ENCODE measurements at places on chromosomes 4 and X.

- DNase-seq, result no peak
These were observed 121.8 kb downstream of the ARHGAP10 start for GRCh38 chr4:147853706-147854105.

DNA sequence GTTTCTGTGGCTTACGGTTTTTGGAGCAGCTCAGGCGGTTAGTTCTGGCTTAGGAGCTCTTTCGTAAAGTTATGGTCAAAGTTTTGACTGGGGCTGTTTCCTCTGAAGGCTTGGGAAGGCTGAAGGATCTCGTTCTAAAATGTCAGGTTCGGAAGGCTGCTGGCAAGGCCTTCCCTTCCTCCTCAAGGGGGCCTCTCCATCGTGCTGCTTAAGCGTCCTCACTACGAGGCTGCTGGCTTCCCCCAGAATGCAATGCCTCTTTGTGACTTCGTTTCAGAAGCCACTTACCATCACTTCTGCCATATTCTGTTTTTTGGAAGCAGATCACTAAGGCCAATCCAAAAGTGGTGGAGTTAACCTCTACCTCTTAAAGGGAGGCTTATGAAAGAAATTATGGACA, 1196.4 kb upstream of the TENM3 start:
- DNase-seq, result no peak

GRCh38 chr4:165588534-165589315, 209.9 kb downstream of the CPE start:
- no peak for DNase-seq

DNA sequence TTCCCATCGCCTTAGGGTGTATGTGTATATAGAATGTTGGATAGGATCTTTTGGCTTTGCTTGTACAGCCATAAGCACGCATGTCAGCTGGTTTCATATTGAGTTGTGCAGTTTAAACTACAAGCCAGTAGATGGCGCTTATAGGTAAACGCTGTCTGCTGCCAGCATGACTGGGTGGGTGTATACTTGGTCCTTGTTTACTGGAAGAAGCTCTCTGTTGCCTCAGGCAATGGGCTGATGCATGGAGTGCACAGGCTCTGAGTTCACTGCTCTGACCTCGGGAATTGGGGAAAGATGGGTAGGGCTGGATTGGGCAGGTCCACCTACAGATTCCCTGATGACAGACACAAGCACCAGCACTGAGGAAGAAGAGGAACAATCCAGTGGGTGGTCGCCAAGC, 831.5 kb downstream of the STIM2 start:
- no peak for DNase-seq

DNA sequence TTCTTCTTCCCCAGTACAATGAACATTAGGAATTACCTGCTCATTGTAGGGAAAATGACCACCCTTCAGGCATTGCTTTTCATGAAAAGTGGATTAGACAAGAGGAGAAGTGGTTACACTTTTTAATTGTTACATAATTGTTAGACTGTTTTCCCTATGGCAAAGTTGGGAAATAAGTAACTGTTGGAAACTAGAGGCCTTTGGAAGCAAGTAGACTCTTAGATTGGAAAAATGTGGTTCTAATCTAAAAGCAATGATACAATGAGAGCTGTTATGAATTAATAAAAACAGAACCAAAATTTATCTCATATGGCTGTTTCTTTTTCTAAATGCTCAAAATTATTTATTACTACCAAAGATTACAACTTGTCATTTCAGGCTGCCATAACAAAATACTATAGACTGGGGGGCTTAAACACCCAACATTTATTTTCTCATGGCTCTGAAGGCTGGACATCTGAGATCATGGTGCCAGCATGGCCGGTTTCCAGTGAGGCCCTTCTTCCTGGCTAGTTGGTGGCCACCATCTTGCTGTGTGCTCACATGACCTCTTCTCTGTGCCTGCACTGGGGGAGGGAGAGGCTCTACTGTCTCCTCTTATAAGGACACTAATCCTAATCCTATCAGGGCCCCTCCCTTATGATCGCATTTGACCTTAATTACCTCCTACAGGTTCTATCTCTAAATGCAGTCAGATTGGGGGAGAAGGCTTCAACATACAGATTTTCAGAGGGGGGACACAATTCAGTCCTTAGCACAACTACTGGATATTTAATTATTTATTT, 12.5 kb downstream of the CC2D2A start:
- DNase-seq, result no peak

DNA sequence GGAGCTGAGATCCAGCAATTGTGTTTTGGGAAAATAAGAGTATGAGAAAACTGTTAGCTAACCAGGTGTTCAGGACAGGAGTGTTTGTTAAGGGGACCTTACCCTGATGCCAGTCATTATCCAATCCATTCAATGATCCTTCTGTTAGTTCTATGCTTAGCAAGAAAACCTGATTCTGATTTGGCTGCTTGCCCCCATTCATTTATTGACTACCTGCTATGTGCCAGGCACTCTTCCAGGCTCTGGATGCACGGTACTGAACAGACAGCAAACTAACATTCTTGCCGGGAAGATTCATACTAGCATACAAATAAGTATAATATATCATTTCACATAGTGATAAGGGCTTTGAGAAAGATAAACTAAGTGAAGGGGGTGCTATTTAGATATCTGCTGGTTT, 1.0 kb upstream of the MECP2 start:
- DNase-seq, result no peak

GRCh38 chrX:7316887-7317286, 168.9 kb upstream of the PUDP start:
- DNase-seq, result no peak

Data from stimulated activated CD4-positive, alpha-beta T cell treated with anti-CD3 and anti-CD28 coated beads, Interleukin-15, amount 100 ng/mL, for 48 hours (primary cell).